ENCODE measurements at places on chromosomes 7 and 10.
A peak's percentile ranks its signal among the peaks of the same experiment; 100 is the strongest.

GRCh38 chr10:127906548-127907377 is at the start of gene PTPRE:
PTPRE (plus strand) TSS chr10:127907103; CDS start chr10:128040882, 133,779 bp downstream.
- DNase-seq = peak; percentile 56

DNA sequence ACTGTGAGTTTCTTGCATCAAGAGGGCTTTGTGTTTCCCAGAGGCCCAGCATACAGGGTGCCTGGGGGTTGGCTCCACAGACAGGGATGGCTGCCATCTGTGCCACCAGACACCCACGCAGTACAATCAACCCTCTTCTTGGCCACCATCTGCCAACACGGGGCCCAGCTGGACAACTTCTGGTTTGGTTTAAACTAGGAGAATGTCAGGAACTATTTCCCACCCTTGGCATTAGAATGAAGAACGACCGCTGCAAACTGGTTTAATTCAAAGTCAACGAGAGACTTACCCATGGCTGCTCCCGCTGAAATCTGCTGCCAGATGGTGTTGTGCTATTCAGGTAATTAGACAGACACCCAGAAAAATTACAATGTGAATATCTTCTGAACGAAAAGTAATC is 27.8 kb downstream of the NMT2 start:
- DNase-seq = no peak

DNA sequence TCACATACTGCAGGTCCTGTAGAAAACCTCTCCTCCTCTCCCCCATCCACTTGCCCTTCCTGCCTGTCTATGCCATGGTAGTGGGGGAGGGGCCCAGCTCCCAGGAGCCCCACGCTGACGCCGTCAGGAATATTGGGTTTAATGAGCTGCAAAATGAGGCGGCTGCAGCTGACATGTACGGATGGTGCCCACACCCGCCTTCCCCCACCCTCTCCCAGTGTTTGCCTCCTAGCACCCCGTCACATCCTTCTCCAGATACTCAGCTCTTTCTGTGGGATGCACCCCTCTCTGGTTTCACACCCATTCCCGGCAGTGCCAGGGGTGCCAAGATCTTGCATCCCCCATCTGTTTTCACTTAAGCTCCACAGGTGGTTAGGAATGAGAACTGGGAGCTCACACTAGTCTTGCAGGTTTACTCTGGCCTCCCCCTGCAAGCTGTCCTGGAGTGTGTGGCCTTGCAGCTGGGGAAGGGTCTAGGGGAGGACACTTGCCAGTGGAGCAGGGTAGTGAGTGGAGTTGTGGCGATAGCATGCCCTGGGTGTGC is 26.1 kb downstream of the GBX1 start:
- DNase-seq = no peak

DNA sequence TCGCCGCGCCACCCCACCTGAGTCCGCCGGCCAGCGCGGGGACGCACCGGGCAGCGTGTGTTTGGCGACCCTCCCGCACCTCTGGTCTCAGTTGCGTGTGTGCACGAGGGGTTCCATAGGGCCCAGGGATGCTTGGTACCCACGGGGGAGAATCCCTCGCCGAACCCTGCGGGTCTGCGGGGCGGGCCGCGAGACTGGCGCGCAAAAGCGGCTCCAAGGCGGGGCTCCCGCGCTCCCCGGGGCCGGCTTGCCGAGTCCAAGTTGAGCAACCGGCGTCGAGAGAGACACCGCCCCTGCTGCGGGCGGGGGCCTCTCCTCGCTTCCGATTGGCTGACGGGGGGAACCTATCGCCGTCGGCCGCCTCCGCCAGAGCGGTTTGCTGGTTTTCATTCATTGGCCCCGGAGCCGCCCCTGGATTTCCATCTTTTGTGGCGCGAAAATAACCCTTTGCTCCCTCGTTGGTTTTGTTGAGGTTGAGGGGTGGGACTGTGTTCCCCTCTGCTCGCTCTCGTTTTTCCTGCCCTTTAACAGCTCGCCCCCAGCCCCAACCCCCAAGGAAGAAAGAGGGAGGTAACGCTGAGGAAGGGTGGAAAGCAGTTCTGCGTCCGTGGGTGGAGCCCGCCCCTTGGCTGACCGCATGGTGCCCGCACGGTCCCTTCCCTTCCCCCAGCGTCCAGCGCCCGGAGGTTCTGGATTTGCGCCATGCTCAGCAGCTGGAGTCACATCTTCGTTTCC is 4.0 kb upstream of the IGF2BP3 start:
- peak; percentile 87 for DNase-seq

- no peak for DNase-seq
Measured at GRCh38 chr7:157560258-157560654, 223.5 kb downstream of the DNAJB6 start.

DNA sequence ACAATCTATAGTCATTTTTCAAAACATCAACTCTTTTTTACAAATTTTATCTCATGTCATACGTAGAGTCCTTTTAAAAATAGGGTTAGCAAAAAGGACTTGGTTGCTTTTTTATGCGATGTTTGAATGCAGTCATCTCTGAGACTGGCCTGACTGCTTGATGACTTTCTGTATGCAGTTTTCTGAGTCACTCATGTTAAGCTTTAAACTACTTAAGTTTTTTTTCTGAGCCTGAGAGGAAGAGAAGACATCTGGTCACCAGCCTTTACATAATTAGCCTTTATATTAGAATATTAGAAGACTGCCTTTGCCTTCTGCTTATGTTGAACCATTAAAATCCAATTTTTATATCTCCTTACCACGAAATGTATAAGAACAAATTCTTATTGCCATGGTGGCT is 834.4 kb upstream of the MBL2 start:
- no peak for DNase-seq

DNA sequence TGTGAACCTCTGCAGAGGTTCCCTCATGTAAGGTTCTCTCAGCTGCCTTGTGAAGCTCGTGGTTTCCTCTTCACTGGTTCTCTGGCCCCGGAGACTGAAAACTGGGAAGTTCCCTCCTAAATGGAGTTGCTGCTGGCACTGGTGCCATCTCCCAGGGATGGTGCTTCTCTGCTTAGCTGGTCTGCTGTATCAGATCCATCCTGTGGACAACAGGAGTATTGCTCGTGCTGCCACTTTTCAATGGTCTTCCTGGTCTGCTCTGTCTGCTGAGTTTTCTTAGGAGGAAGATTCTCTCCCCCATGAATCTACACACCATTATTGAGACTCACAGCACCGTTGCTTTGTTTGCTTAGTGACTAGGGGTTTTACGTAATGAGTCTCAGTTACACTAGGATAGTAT is 247.8 kb downstream of the OTUD1 start:
- DNase-seq = no peak

- no peak for DNase-seq
Measured at GRCh38 chr7:16603633-16604032, 41.9 kb downstream of the ANKMY2 start.

DNA sequence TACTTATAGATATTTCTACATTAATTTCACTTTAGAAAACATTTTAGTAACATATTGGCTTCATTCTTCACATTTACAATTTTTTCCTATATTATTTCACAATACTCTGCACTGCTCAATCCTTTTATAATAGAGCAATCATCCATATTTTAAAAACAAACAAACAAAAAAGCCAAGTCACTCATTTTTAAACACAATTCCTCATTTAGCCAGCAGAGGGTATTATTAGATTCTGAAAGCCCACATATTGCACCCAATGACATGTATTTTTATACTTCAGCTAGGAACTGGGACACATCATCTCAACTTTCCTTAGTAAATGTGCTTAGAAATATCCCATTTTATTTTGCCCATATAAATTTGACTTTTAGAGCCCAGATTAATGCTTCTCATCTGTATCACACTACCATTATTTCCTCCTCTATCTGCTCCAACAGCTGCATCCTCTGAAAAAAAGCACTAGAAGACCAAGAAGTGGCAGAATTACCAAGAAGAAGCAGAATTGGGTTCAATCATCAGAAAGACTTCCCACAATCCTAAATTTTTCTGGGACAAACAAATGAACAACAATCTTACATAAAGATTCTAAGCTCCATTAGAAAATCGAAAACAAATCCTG is 29.5 kb downstream of the CTNNA3 start:
- no peak for DNase-seq
